Activated CD4-positive, alpha-beta T cell treated with anti-CD3 and anti-CD28 coated beads, Interleukin-2, amount 50 U/mL, for 48 hours (primary cell): ENCODE measurements at places on chromosomes 1 and 21.

DNA sequence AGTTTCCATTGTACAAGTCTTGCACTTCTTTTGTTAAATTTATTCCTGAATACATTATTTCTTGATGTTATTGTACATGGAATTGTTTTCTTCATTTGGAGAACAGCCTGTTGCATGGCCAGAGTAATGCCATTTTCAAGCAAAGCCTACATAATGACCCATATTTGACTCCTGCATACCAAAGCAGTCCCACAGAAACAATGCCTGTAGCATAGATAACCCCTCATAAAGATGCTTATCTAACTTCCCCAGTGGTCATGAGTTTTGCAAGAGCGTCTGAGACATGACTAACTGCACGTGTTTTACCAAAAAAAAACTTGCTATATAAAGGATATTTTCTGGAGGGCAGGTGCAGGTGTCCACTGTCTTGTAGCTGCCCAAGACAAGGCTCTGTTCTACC lies 30.3 kb upstream of the RLF start:
- no peak for DNase-seq

DNA sequence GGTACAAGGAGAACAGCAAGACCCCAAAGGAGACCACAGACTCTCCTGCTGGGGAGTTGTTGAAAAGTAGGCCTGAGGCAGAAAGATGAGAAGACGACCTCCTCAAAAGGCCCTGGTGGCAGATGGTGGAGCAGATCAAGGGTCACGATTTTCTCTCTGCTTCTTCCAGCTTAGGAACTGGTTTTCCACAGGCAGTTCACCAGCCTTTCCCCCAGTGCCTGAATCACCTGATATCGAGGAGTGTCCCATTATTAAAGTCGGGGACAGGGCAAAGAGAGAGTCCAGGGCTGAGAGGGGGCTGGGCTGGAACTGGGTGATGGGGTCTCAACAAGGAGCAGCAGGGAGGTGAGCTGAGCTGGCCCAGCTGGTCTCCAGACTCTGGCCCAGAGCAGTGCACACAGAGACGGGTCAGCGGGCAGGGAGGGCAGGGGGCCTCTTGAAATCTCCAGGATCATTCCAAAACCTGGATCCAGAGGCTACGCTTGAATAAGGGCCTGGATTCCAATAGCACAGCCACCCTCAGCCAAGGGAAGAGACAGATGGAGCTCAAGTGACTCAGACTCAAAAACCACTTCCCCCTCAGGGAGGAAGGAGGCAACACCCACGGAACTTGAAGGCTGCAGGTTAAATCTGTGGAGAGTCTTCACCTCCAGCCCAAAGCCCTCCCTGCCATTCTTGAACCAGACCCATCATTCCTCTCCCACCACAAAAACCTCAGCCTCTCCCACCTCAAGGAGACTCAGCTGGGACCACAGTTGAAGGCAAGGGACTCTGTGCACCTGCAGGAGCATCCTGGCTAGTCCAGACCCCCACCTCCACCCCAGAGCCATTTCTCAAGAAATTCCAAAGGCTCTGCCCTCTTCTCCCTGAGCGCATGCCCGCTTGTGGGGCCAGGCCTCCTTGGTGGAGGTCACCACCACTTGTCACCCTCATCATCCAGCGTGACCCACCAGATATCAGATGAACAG lies at the start of gene S100A5:
S100A5 (minus strand) TSS at position 541 of the 968 bp plus-strand sequence. CDS start 743 bp downstream, outside the sequence.
- DNase-seq, result peak; percentile 48

DNA sequence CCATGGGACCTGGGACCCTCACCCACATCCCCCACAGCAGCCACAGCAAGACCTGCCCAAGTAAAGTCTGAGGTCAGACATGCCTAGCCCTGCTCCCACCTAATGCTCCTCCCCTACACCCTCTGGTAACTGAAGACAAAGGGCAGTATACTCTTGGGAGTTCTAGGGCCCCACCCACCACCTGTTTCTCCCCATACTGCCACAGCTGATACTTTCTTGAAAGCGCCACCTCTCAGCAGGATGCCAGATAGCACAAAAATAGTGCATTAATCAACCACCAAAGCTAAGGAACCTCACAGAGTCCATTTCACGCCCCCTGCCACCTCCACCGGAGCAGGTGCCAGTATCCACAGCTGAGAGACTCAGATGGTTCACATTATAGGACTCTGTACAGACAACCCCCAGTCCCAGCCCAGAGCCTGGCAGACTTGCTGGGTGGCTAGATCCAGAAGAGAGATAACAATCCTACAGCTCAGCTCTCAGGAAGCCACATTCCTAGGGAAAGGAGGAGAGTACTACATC lies 238.1 kb downstream of the LRRC40 start:
- DNase-seq, result no peak

DNA sequence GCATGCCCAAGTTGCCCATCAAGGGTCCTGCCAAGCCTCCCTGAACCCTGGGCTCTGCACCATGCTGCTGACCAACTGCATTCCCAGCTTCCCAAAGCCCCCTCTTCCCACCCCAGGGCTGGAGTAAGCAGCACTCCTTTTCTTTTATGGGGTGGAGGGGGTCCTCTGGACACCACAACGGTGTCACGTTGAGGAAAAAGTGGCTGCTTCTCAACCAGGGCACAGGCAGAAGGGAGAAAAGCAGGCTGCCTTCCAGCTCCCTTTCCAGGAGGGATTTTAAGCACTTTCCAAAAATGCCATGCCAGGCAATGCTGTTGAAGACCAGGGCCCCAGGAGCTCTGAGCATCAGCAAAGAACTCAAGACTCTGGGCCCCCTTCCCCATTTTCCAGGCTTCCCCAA lies 691 bp downstream of the RIMS3 start:
- no peak for DNase-seq

- peak; percentile 14 for DNase-seq
These were observed 14.7 kb downstream of the XPR1 start for GRCh38 chr1:180646547-180646946.

- no peak for DNase-seq
These were observed 113.3 kb downstream of the PTPN14 start for GRCh38 chr1:214438075-214438474.

DNA sequence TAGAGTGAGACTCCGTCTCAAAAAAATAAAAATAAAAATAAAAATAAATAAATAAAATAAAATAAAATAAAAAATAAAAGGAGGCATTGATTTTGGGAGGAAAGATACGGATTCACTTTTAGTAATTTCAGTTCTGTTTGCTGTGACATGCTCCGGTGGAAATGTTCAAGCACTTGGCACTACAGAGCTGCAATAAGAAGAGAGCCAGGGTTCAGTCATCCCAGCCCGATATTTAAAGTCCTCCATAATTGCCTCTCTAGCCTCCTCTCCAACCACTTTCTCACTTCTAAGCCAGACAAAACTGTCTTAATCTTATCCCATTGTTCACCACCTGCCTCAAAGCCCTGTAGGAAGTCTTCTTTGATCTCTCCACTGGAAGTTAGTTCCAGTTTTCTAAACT lies 55.0 kb upstream of the MACF1 start:
- no peak for DNase-seq

- no peak for DNase-seq
These were observed 9.9 kb upstream of the COG2 start for GRCh38 chr1:230632273-230632873.

DNA sequence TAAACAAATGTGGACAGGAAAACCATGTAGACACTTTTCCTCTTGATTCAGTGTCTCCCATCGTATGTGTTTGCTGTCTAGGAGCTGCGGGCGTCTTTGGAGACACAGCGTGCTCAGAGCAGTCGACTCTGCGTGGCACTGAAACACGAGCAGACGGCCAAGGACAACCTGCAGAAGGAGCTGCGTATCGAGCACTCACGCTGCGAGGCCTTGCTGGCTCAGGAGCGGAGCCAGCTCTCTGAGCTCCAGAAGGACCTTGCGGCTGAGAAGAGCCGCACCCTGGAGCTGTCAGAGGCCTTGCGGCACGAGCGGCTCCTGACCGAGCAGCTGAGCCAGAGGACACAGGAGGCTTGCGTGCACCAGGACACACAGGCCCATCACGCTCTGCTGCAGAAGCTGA lies 27.2 kb upstream of the DIP2A start:
- no peak for DNase-seq

- no peak for DNase-seq
These were observed 26.3 kb downstream of the PLEKHA6 start for GRCh38 chr1:204333427-204333826.

GRCh38 chr1:3471356-3472087 lies 17.1 kb downstream of the ARHGEF16 start:
- no peak for DNase-seq

DNA sequence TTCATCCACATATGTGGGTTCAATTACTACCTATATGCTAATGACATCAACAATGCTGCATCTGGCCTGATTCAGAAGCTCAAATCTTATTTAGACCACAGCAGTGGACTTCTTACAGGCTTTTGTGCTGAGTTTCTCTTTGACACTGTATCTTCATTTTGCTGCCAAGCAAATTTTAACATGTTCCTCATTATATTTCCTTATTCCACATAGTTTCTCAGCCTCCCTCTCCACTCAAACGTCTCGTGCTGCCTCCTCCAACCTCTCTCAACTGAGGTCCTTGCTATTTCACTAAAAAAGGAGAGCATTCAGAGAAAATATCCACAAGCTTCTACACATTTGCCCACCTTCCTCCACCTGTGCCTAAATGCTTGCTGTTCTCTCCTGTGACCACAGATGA lies 6.5 kb downstream of the TDRKH start:
- no peak for DNase-seq

GRCh38 chr1:46804027-46804889 lies 5.4 kb downstream of the CYP4B1 start:
- DNase-seq, result no peak

DNA sequence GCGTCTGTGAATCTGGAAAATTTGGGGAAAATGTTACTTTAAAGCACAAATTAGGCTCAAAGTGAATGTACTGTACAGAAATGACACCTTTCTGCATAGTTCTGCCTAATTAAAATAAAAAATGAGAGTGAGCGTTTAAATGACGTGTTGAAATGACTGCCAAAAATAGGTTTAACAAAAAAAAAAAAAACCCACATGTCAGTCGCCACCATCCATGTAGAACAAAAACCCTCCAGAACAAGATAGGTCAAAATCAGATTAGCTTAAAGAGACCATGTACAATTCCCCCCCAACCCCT lies 745 bp downstream of the PARP1 start:
- DNase-seq, result no peak

GRCh38 chr1:22428672-22429071 lies 23.0 kb upstream of the ZBTB40 start:
- DNase-seq, result peak; percentile 17

DNA sequence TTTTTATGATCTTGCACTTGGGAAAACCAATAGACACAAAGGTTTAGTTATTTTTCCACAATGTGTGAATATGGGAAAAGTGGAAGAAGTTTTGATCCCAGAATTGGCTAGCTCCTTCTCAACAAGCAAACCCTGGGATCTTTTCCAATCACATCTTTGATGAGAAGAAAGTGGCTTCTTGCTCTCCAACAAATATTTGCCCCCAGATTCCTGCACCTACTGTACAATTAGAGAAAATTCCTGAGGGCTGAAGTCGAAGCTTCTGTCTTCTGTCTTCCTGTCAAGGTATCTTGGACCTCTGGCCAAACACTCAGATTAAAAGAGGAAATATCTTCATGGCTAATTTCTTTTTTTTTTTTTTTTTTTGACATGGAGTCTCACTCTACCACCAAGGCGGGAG lies 113.1 kb upstream of the SLC45A1 start:
- DNase-seq, result no peak

GRCh38 chr1:170872663-170873062 lies 62.7 kb upstream of the MROH9 start:
- DNase-seq, result no peak

GRCh38 chr1:219412772-219413171 lies 200.1 kb downstream of the ZC3H11B start:
- no peak for DNase-seq

- DNase-seq, result no peak
These were observed 18.3 kb downstream of the IFI44 start for GRCh38 chr1:78667939-78668338.

- DNase-seq, result no peak
These were observed 3.6 kb upstream of the GNB1 start for GRCh38 chr1:1894354-1895059.

DNA sequence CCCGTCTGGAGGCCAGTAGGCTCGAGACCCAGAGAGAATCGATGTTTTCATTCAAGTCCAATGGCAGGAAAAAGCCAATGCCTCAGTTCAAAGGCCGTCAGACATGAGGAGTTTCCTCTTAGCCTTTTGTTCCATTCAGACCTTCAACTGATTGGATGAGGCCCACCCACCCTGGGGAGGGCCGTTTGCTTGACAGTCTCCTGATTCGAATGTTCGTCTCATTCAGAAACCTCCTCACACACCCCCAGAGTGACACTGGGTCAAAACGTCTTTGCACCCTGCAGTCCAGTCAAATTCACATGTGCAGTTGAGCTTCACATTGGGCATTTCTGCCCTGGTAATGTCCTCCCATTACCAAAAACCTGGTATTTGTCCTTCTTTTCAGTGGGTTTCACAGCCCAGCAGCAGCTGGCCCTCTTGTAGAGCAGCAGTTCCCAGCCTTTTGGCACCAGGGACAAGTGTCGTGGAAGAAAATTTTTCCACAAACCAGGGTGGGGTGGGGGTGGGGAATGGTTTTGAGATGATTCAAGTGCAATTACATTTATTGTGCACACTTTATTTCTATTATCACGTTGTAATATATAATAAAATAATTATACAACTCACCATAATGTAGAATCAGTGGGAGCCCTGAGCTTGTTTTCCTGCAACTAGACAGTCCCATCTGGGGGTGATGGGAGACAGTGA lies 40.1 kb downstream of the RSPH1 start:
- DNase-seq, result no peak

GRCh38 chr1:57127976-57128375 lies 162.2 kb upstream of the C8B start:
- DNase-seq, result no peak

DNA sequence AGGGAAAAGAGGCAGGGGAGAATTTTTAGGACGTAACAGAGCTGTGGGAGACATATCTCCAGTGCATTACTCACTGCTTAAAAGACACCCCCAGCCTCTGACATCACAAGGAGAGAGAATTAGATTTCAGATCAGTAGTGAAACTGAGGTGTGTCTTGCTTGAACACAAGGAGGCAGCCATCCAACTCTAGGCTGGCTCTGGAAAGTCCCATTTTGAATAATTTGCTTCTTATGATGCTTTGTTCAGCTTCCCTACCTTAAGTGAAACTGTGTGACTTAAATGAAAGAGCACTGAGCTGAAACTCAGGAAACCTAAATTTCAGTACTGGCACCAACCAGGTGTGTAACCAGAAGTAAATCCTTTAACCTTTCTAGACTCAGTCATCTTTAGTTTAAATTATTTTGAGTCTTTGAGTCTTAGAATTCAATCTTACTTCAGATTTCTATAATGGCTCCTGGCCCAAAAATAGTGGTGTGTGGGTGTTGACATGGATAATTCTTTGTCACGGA lies 251.6 kb upstream of the SGIP1 start:
- peak; percentile 69 for DNase-seq

DNA sequence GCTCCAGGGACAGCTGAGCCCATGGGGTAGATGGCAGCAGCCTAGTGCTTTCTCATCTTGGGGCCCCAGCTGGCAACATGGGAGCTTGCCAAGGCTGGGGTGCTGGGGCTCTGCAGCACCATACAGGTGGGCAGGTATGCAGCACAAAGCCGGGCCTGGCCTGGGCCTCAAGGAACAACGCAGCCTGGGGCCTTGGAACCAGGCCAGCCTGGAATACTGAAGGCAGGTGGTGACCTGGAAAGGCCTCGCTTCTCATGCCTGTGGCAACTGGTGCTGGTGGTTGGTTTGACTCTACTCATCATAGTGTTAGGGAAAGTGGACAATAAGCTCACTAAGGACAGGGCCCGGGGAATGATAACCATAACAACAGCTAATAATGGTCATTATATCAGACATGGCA lies 27.0 kb upstream of the SDHB start:
- no peak for DNase-seq

GRCh38 chr21:44291936-44292811 lies 6.5 kb downstream of the AIRE start:
- DNase-seq, result no peak

- no peak for DNase-seq
These were observed 8.7 kb upstream of the ADCY10 start for GRCh38 chr1:167922611-167923074.
